B cell (primary cell): ENCODE measurements at places on chromosomes 3 and 15.

GRCh38 chr3:129063841-129064482 is 3.4 kb downstream of the GP9 start:
- no peak for DNase-seq

GRCh38 chr3:8153800-8154199 is 347.8 kb upstream of the LMCD1 start:
- no peak for DNase-seq

GRCh38 chr3:138079901-138080300 is 35.5 kb downstream of the DZIP1L start:
- no peak for DNase-seq

GRCh38 chr3:113719758-113720157 is 23.3 kb upstream of the USF3 start:
- DNase-seq = no peak
